ENCODE measurements at places on chromosomes 11 and 22.

GRCh38 chr22:49046546-49047361, 780.9 kb downstream of the BRD1 start:
- DNase-seq = no peak

GRCh38 chr11:117583063-117583801, 213.8 kb downstream of the DSCAML1 start:
- no peak for DNase-seq

DNA sequence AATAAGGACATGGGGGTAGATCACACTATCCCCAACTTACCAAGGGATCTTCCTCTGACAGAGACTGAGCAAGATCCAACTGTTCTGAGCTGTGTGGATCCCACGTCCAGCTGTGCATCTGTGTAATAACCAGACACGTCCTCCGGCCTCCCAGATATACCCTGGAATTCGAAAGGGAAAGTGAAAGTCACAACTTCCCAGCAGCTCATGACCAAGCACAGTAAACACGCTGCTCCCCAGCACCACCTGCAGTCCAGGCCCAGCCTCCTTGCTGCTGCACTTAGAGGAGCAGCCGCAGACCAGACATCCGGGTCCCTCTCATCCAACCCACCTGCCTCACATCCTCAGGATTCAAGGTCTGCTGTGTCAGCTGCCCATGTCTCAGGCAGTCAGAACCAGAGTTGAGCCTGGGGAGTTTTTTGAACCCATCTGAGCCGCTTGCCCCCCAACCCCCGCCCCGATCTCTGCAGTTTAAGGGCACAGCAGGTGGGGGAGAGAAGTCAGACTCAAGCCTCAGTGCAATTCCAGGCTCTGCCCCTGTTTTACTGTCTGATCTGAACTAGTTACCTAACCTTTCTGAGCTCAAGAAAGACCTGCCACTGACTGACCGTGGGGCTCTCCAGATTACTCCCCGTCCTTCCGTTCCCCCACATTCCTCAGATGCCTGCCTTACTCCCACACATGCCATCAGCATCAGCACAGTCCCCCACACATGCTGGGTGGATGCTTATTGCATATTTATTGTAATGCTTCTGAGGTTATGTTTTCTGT, at the start of gene APOL2:
APOL2 (minus strand) TSS at position 127 of the 771 bp plus-strand sequence. CDS start 6,365 bp downstream, outside the sequence.
- peak; percentile 67 for DNase-seq

DNA sequence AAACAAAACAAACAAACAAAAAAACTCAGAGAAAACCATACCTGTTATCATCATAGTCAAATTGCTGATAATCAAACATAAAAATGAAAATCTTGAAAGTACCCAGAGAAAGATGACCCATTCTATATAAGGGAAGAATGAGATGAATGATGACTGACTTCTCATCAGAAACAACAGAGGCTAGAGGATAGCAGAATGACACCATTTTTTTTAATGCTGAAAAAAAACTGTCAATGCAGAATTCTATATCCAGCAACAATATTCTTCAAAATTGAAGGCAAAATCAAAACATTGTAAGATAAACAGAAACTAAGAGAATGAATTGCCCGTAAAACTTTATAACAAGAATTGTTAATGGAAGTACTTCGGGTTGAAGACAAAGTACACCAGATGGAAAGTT, 122.1 kb downstream of the ENTHD1 start:
- DNase-seq = no peak

DNA sequence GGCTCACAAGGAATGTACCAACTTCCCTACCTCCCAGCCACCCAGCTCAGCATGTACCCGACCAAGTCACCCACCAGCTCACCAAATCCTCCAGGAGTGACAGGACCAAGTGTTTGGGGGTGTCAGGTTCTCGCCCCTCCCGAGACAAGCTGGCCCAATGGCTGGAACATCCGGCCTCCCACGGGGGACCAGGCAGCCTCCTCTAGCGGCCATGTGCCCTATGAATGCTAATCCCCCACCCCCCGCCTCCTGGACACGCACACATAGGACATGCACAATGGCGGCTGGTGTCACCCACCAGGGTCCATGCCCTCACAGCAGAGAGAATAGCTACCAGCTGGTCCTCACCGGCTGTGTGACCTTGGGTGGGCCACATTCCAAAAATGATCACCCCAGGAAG, 151.0 kb downstream of the MN1 start:
- DNase-seq = no peak

DNA sequence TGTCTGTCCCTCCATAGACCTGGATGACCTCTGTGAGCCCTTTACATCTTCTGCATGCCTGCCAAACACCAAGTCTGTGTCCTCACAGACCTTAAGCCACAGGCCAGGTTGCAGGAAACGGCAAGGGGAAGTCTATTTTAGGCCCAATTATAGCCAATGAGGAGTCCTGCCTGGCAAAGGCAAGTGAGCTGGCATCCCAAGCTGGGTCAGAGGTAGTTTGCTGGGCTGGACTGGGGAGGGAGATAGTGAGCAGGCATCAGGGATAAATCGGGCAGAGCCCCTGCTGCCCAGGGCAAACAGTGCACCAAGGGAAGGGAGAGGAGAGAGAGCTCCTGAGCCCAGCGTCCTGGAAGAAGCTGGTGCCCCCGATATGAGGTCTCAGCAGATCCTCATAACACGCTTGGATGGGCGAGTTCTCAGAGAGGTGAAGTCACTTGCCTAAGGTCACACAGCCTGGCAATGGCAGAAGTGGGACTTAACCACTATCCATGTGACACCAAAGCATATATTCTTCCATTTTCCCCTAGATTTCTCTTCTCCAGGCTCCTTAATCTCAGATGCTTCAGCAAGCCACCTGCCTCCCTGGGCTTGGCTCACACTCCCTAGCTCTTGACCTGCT, 3.7 kb upstream of the RELT start:
- DNase-seq = no peak

DNA sequence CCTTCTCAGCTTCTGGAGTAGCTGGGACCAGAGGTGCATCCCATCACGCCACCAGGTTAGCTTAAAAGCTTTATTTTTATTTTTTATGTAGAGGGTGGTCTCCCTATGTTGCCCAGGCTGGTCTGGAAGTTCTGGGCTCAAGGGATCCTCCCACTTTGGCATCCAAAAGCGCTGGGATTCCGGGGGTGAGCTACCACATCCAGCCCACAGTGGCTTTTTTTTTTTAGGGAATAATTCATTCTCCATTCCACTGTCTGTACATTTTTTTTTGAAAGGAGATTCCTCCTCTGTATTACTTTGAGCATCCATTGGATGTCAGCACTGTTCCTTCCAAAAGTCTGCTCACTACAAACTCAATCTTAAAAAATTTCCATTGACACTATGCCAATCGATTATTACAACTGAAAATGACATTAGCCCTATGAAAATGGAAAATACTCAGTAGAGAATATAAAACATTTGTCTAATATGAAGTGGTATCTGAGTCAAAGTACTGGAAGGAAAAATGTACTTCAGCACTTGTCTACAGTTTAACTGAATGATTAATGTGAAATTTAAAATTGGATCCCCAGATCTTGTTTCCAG, 1.3 kb upstream of the LPXN start:
- DNase-seq = no peak

DNA sequence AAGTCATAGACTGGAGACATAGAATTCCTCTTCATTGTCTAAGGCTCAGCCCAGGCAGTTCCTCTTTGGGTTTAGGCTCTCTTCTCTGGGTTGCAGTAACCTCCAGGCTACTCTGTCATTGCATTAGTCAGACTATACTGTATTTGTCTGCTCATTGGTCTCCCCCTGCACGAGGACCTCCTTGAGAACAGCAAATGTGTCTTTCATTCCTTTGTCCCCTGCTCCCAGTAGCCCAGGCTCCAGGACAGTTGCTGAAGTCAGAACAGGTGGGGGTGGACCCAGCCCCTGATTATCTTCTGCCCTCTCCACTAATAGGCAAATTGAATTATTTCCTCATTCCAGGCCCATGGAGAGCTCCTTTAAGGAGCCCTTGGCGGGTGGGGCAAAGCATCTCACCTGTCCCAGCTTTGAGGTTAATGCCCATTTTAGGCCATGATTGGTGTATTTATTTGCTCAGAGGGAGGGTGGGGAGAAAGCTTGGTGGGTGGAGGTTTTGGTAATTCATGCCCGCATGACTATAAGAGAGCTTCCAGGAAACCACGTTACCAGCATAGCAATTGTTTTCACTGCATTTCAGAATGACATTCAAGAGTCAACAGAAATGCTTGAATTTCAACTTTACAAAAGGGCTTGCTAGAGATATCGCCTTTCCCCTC, 40.9 kb downstream of the NAV2 start:
- DNase-seq = no peak

DNA sequence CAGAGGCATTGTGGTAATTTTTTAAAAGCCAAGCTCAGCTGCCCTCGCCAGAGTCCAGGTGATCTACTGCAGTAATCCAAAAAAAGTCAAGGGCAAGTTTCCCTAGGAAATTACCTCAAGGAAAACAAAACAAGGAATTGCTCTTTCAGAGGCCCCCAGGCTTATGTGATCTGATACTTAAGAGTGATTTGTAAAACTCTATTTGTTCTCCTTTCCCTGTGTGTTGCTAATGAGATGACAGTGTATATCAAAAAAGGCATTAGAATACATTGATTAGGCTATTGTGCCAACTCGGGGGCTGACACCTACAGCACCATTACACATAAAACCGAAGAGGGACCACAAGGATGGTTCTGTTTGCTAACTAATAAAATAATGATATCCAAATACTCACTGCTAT, 44.5 kb upstream of the CHRM4 start:
- no peak for DNase-seq

- no peak for DNase-seq
Observed at GRCh38 chr11:45216901-45217300, 69.2 kb downstream of the SYT13 start.

DNA sequence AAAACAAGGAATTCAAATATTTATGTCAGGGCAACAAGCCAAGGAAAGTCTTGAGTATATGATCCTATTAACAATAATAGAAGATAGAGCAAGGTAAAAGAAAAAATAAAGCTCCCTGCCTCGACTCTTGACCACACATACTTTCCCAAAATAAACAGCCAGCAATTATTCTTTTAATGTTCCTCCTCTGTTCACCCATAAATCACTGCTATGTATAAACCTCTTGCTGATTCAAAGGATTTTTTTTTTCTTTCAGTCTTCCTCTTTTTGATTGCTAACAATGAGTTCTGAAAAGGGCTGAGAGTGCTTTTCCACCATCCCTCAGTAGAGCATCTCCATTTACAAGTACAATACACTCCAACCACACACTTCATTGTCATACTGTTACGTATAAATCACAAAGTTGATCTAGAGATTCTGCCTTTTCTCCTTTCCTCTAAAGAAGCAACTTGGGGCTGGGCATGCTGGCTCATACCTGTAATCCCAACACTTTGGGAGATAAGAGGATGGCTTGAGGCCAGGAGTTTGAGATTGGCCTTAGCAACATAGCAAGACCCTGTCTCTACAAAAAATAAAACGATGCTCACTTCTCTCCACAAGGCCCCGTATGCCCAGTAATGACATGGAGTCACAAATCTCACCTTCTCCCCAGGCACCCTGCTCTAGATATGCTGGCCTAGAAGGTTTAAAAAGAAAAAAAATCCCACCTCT, 24.0 kb downstream of the RAB30 start:
- no peak for DNase-seq

DNA sequence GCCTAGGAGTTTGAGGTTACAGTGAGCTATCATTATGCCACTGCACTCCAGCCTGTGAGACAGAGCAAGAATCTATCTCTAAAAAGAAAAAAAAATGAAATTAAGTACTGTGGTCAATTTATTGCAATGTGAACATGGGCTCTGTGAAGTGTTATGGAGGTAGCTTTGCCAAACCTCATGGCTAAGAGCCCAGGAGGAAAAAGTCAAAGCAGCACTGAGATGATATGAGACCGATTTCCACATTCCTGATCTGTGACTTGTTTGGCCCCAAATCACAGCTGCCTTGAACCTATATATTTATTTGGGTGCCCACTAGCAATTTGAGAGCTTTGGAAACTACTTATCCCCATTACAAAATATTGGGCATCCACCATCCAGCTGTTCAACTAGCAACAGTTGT, 29.8 kb upstream of the TMEM135 start:
- no peak for DNase-seq

DNA sequence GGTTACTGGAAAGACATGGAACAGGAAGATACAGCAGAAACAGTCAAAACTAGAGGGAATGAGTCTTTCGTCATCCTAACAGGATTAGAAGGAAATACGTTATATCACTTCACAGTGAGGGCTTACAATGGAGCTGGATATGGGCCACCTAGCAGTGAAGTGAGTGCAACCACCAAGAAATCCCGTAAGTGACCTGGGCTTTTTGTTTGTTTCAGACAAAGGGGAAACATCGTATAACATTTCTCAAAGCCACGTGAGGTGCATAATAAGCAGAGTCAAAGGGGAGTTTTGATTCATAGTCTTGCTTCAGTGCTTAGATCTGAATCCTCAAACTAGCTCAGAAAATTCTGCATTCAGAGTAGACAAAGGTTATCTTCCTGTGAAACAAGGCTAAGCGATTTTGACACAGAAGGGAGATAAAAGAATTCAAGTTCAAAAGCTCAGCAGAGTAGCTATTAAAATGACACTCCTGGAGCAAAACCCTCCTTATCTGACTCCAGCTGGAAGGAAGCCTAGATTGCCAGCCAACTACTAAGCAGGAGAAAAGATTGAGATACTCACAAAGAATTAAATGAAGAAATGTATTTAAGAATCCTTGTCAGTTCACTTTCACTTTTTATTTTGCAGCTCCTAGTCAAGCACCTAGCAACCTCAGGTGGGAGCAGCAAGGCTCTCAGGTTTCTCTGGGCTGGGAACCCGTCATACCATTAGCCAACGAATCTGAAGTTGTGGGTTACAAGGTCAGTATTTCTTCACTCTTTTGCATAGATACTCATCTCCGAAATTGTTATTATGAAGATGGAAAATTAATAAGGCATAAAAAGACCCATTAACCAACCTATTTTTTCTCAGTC, 346.4 kb upstream of the ARHGAP42 start:
- DNase-seq = no peak

GRCh38 chr22:41940832-41941765, 5.9 kb downstream of the CENPM start:
- DNase-seq = peak; percentile 52

- no peak for DNase-seq
Observed at GRCh38 chr11:59195586-59195985, 17.1 kb downstream of the MPEG1 start.

GRCh38 chr11:27991736-27992135, 116.2 kb downstream of the KIF18A start:
- no peak for DNase-seq

GRCh38 chr11:107151158-107151557, 132.9 kb upstream of the GUCY1A2 start:
- DNase-seq = no peak

GRCh38 chr11:26780376-26781085, 58.7 kb upstream of the SLC5A12 start:
- peak; percentile 49 for DNase-seq

GRCh38 chr11:94549146-94549545, 5.4 kb downstream of the FUT4 start:
- no peak for DNase-seq

DNA sequence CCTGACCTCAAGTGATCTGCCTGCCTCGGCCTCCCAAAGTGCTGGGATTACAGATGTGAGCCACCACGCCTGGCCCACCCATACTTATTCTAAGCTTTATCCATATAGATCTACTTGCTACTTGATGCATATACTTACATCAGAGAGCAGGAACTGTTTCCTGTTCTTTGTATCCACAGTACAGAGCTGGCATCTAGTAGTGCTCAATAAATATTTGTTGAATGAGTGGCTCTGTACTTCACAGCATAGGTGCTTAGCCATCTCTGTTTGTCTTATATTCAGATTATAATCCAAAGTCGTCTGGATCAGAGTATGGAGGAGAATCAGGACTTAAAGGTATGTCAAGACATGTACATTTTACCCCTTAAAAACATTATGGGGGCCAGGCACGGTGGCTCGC, 38.6 kb upstream of the DLAT start:
- DNase-seq = no peak
